RPMI7951 (cell line): ENCODE measurements at places on chromosomes 7 and 10. TPM values are rescaled to one million over a fixed set of nuclear protein-coding genes. Genes with fewer than 3 reads are reported as not detected.

ZNF425 gene
- 0.48 and 1.3 TPM in 2 replicates for total RNA-seq

ASB15 gene
- 0.12 TPM in 1 of 2 replicates, not detected in the other for total RNA-seq

PON1 gene
- not detected in 2 replicates for total RNA-seq

ALOX5 gene
- 0.10 TPM in 1 of 2 replicates, not detected in the other for total RNA-seq

DLG5 gene
- 9.0 and 10.3 TPM in 2 replicates for total RNA-seq

TAS2R5 gene
- not detected in 2 replicates for total RNA-seq
